Stimulated activated naive CD4-positive, alpha-beta T cell (primary cell): ENCODE measurements at places on chromosomes 11 and 22.

DNA sequence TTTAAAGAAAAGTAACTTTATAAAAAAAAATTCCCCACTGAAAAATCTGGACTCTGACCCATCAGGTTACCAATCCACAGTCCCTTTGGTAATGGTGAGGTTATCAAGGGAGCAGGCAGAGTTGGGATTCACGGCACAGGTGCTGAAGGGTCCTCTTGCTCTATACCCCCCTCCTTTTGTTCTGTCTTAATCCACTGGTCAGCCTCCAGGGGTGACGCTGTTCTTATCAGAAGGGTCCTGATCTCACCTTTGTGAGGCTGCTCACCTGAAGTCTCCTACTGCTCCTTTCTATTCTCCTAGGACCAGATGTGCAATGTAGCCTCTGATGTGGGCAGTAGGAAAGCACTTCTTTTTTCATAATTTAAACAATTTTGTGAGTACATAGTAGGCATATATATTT is 80.6 kb upstream of the E2F8 start:
- no peak for DNase-seq

DNA sequence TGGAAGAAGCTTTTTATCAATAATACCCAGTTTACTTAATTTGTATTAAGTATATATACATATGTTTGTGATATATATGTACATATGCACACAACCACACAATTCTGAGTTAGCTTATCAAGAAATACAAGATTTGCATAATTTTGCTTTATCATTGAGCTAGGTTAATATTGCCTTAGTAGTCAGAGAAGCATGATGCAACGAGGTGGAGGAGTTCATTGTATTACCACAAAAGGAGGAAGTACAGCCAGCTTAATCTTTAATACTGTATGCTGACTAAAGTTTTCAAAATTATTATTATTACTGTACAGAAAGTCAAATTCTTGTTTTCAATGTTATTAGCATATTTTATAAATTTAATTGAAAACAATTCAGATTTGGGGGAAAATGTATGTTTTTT is 278.4 kb upstream of the PDGFD start:
- DNase-seq, result no peak

GRCh38 chr22:29308148-29308790 is 1.8 kb downstream of the GAS2L1 start:
- DNase-seq, result no peak

- no peak for DNase-seq
These were observed 14.6 kb upstream of the NRGN start for GRCh38 chr11:124724979-124725718.

GRCh38 chr11:40134820-40135570 is 1324.5 kb downstream of the LRRC4C start:
- DNase-seq, result no peak

GRCh38 chr11:20474882-20475517 is 87.5 kb downstream of the PRMT3 start:
- DNase-seq, result no peak

DNA sequence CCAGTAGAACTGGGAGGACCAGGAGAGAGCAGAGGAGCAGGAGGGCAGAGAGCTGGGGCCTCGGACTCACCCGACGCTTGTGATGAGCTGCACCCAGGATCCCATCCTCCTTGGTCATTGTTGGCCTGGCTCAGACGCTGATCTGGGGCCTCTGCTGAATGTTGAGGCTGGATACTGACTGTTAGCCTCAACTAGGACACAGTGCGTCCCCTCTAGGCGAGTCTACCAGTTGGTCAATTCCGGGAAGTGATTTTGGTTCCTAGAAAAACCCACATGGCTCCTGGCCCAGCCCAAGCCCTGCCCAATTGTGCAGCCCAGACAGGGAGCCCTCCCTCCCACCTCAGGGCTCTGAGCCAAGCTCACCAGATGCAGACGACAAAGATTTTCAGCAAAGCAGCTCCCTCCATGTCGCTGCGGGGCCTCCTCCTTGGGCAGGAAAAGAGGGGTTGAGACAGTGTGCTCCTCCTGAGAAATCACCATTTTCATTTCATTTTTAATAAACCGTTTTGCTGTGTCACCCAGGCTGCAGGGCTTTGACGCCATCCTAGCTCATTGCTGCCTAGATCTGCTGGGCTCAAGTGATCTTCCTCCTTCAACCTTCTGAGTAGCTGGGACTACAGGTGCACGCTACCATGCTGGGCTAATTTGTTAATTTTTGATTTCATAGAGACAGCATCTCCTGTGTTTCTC is at the start of gene APOL4:
Gene APOL4 (minus strand): TSS at position 180 of the 690 bp plus-strand sequence. CDS start 75 bp downstream, at position 105.
- DNase-seq, result no peak

GRCh38 chr22:50621356-50621880 is 6.5 kb downstream of the ARSA start:
- DNase-seq, result peak; percentile 34

GRCh38 chr11:28343304-28344233 is 235.4 kb downstream of the METTL15 start:
- no peak for DNase-seq
